ENCODE measurements at places on chromosomes 6 and 20.

DNA sequence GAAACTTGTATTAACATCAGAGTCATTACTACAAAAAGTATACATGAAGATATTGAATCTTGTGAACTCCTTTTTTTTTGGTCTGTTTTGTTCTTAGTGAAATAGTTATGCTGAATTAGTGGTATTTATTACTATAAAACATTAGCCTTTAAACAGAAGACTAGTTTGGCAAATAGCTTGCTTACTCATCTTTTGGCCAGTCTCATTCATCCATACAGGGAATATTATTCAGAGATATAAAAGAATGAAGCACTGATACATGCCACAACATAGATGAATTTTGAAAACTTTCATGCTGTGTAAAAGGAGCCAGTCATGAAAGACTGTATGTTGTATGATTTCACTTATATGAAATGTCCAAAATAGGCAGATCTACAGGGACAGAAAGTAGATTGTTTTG is 205.9 kb downstream of the ZFAND3 start:
- DNase-seq: no peak

- no peak for DNase-seq
Observed at GRCh38 chr6:170405311-170405975, 98.9 kb downstream of the FAM120B start.

DNA sequence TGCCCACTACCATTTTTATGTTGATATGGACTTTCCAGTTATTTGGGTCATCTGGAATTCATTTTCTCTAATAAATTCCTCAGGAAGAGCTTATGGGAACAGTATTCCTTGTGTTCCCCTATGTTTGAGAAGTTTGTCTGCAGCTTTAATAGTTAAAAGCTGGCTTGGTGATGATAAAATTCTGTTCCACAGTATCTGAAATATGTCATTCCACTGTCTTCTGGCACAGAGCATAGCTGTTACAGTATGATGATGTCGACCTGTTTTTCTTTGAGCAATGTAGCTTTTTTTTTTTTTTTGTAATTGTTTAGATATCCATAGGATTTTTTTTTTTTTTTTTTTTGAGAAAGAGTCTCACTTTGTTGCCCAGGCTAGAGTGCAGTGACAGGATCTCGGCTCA is 43.2 kb downstream of the NCOA3 start:
- no peak for DNase-seq

GRCh38 chr6:130090796-130091195 is 72.4 kb downstream of the L3MBTL3 start:
- no peak for DNase-seq

DNA sequence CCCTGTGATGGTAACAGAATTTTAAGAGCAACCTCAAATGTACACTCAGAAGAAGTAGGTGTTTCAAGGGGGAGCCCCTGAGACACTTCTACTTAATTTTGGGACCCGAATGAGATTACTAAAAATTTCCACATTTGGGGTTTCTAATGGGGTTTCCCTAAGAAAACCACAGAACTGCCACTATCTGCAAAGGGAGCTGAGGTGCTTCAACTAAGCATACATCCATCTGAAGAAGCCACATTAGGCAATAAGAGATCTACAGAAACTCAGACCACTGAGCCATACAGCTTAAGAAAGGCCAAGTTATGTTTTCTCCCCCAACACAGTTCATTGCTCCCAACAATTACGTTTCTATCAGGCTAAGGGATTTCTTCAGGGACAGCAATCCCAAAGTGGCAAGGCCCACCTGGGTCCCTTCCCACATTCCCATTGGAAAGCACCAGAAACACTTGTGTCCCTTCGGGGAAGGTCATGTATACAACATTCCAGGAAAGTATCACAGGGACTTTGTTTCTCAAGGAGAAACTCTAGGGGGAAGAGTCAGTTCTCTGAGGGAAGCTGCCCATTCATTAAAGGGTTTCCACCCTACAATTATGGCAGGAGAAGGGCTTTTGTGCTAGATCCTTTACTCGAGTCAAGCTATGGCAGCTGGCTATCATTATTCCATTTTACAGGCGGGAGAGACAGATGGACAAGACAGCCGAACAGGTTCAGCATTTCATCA is 5.0 kb downstream of the BCL2L1 start:
- DNase-seq: no peak

- DNase-seq: no peak
Observed at GRCh38 chr6:133392015-133392414, 150.9 kb downstream of the EYA4 start.

DNA sequence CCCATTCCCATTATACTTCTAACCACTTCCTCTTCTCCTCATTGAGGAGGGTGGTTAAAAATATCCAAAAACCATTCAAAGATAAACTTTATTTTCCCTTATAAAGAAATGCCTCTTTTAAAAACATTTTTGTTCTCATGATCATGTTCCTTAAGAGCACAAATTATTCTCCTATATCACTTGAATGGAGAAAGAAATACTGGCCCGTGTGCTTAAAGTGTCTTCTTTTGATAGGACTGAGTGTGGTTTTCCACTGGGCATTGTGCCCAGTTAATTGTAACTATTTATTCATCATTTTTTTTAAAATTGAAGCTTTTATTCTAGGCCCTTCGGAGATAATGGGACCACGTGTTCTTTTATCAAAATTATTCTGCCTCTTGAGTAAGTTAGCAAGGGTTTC is 871.5 kb downstream of the QKI start:
- no peak for DNase-seq

GRCh38 chr20:38534756-38535155 is 46.2 kb upstream of the ADIG start:
- DNase-seq: no peak

DNA sequence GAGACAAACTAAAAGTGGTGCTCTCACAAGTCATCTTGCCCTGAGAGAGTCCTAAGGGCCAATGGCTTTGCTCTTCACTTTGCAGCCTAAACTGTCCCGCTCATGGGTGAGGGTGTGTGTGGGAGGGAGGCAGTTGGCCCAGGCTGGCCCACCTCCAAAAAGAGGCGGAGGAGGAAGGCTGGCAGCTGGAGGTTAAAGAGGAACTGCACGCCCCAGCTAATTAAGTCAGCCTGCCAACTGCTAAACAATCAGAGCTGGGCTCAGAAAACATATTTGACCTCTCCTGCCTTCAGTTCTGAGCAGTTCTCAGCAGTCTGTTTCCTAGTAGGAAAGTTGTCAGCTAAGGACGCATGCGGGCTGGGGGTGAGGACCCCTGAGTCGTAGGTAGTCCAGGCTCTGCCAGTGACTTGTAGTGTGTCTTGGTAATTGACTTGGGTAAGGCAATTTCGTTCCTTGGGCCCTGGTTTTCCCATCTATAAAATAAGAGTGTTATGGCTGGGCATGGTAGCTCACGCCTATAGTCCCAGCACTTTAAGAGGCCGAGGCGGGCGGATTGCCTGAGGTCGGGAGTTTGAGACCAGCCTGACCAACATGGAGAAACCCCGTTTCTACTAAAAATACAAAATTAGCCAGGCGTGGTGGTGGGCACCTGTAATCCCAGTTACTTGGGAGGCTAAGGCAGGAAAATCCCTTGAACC is 17.0 kb downstream of the GSS start:
- DNase-seq: no peak

GRCh38 chr20:14375416-14375985 is 38.1 kb upstream of the FLRT3 start:
- DNase-seq: no peak

GRCh38 chr6:65531533-65531932 is 175.5 kb downstream of the EYS start:
- DNase-seq: no peak

DNA sequence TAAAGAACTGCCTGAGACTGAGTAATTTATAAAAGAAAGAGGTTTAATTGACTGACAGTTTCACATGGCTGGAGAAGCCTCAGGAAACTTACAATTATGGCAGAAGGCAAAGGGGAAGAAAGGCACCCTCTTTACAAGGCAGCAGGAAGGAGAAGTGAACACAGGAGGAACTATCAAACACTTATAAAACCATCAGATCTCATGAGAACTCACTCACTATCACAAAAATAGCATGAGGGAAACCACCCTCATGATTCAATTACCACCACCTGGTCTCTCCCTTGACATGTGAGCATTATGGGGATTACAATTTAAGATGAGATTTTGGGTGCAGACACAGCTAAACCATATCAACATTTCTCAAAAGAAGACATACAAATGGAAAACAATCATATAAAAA is 266.3 kb downstream of the EPM2A start:
- DNase-seq: no peak
